Neural crest cell (in vitro differentiated cells): ENCODE measurements at places on chromosomes 1 and 21.

GRCh38 chr1:193476748-193477147 lies 290.3 kb upstream of the B3GALT2 start:
- no peak for DNase-seq

DNA sequence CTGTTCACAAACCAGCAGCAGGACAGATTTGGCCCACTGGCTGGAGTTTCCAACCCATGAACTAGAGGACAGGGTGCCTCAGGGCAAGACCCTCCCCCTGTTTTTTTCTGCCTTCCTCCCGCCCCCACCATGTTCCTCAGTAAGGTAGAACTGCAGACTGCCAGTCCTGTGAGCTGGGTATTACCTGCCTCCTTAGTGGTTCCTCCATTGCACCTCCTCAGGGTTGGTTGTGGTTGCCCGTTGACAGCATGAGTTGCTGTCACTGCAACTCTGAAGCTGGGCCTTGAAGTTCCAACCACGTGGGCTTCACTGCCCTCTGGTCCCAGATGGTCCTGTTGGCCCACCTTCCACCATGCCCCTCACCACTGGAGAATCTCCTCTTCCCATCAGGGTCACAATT lies 28.8 kb downstream of the TENT5C start:
- DNase-seq = no peak

GRCh38 chr21:15444118-15444960 lies 285.4 kb upstream of the USP25 start:
- DNase-seq = no peak

DNA sequence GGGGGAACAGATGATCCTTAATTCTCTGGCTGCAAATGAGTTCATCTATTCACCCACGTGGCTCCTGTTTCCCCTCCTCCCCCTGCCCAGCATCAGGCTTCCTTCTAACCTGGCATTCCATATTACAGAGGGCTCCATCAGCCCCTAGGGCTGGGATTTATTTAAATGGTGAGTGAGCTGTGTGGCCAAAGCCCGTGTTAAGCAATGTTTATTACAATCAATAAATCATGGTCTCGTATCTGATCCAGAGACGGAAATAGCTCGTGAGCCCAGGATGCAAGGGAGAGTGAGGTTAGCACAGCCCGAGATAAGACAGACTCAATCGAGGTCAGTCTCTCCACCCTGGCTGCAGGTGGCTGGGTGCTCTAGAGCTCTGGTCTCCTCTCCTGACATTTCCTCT lies 43.1 kb upstream of the IGSF21 start:
- DNase-seq = no peak

DNA sequence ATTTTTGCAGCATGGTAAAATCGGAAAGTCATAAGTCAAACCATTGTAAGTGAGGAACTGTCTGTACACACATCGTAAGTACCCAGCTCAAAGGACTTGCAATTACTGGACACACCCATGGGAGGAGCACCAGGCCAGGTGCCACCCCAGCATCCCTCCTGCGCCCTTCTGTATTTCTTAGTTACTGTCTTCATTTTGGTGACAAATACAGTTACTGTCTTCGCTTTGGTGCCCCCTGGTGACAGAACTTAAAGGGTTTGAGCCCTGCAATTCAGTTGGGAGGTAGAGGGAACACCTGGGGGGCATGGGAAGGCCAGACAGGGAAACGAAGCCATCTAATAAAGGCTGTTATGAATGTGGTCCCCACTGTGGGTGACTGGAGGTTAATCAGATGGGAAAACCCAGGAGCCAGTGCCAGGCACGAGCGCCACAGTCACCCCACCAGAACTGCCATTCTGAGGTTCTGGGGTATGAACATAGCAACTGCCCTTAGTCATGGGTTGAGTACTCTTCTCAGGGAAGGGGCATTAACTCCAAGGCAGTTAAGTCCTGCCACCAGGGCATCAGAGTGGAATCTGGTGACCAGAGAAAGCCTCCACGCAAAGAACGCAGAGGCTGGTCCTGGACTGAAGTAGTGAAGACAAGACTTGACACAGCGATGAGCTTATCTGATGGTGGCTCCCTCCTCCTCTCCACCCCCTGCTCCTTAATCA lies 612.9 kb downstream of the PTPRU start:
- peak; percentile 37 for DNase-seq

- DNase-seq = no peak
Observed at GRCh38 chr1:36304970-36305914, 926 bp upstream of the SH3D21 start.

- no peak for DNase-seq
Observed at GRCh38 chr1:48309564-48310082, 87.1 kb downstream of the SLC5A9 start.

DNA sequence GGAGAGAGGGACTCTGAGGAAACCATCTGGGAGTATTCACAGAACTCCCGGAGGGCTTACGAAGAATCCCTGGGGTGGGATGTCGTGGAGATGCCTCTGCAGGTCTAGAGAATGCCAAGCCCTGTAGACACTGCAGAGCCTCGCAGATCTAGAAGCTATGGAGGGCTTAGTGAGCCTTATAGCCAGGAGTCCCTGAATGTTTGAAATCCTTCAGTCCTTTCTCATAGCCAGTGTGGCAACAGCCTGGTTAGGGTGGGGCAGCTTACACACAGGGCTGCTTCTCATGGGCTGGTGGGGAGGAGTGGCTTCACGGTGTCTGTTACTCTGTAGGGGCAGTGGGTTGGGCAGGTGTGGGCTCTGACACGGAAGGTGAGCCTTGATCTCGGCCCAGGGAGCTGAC lies 44.2 kb upstream of the KDM4A start:
- no peak for DNase-seq

GRCh38 chr1:9167638-9168037 lies 38.7 kb upstream of the GPR157 start:
- DNase-seq = no peak

GRCh38 chr1:11384170-11384554 lies 94.8 kb upstream of the DISP3 start:
- no peak for DNase-seq

DNA sequence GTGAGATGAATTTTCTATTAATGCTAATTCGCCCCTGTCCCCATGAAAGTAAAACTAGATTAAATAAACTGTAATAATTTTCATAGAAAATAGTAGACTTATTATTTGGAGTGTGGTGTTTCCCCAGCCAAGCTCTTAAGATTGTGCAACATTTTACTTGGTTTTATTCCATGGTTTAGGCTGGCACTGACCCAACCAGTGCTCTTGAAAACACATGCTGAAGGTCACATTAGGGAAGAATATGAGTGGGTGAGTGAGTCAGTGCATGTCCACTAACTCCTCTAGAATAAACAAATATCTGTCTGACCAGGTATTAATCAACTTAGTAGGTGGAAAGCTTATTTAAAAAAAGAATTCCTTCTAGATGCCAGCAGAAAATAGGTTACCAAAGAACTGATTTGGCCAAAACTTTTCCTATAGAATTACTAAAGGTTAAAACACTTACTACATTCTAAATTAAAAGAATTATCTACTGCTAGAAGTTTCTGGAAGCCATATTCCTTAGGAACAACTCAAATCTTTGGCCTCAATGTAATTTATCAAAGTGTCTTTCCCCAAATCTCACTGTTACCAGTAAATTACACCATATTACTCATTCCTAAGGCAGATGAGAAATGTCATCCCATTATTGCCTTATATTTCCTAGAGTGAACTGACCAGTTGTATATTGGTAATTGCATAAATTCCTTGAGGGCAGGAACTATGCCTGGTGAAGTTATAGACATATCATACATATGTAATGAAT lies 89.7 kb upstream of the RGS1 start:
- no peak for DNase-seq

GRCh38 chr1:243301059-243301458 lies 45.2 kb downstream of the SDCCAG8 start:
- DNase-seq = no peak

DNA sequence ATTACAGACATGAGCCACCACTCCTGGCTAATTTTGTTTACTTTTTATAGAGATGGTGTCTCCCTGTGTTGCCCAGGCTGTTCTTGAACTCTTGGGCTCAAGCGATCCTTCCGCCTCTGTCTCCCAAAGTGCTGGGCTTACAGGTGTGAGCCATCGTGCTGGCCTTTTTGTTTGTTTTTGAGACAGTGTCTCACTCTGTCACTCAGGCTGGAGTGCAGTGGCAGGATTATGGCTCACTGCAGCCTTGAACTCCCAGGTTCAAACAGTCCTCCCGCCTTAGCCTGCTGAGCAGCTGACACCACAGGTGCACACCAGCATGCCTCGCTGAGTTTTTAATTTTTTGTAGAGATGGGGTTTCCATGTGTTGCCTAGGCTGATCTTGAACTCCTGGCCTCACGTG lies 49.1 kb downstream of the ADARB1 start:
- no peak for DNase-seq

DNA sequence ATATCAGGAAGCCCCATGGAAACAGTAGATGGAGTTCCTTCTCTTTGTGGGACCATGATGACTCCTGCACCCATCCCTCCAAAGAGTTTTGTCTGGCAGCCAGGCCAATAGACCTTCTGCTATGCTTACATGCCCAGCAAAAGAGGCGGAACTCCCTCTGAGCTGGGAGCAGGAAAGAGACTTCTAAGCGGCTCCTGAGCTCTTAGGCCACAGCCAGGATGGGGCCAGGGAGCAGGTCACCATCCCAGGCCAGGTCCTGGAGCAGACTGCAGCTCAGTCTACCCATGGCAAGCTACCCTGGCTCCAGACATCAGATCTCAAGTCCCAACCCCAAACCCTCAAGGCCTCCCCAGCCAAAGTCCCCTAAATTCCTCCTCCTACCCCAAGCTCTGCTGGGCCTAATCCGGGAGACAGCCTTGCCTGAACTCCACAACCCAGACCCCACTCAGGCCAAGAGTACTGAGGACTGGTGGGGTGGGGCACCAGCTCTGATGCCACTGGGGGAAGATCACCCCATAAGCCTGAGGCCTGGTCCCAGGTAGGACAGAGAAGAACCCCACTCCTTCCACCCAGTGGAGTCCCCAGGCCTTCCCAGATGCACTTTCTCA lies 387.9 kb downstream of the MATN1 start:
- no peak for DNase-seq

DNA sequence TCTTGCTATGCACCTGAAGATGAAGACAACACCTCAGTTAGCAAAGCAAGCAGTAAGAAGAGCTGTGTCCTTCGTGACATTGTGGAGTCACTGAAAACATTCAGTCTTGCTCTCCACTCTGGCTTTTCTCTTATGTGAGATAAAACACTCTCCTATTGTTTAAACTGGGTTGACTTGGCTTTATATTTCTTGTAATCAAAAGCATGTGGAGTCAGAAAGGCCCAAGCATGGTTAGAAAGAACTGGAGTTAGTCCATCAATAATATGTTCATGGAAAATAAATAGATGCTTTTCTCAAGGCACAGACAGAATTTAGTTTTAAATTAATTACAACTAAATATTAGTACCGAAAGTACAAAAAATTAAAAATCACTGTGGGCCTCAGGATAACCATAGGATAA lies 61.7 kb downstream of the UBE2U start:
- DNase-seq = no peak

DNA sequence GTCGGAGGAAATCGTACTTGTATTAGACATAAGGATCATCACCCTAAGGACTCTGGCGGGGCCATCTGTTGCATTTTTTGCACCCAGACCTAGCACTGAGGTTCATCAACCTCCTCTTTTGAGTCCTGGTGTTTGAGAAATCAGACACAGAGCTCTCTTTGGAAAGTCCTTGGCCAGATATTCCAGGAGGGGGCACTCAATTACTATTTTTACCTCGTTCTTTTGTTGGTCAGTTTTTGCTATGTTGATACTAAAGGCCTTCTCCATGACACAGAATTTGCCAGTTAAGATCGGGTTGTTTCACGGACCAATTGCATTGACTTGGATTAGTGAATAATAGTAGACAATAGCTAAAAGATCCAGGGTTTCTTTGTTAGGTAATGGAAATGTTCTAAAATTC lies 711.2 kb downstream of the KCNT2 start:
- DNase-seq = no peak

- DNase-seq = no peak
Observed at GRCh38 chr21:14686466-14687267, 140.6 kb upstream of the SAMSN1 start.

GRCh38 chr21:35868005-35868868 lies 192.1 kb downstream of the SETD4 start:
- DNase-seq = no peak
